ENCODE measurements at places on chromosomes 1 and 21.

DNA sequence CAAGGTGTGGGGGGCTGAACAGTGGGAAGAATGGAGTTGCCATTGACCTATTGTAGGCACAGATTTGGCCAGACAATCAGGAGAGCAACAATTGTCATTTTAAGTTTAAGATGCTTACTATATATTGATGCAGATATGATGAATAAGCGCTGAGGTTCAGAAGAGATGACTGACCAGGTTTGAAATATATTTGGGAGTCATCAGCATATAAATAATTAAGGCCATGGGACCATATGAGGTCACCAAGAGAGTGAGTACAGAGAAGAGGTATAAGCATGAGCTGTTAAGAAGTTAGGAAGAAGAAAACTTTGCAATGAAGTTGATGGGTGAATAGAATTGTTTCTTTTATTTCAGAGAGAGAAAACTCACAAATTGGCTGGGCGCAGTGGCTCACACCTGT is 4.5 kb upstream of the GADD45A start:
- DNase-seq = no peak

GRCh38 chr1:64755361-64755760 is 10.5 kb downstream of the RAVER2 start:
- no peak for DNase-seq

- DNase-seq = no peak
Observed at GRCh38 chr21:45737485-45738166, 94.1 kb downstream of the PCBP3 start.

DNA sequence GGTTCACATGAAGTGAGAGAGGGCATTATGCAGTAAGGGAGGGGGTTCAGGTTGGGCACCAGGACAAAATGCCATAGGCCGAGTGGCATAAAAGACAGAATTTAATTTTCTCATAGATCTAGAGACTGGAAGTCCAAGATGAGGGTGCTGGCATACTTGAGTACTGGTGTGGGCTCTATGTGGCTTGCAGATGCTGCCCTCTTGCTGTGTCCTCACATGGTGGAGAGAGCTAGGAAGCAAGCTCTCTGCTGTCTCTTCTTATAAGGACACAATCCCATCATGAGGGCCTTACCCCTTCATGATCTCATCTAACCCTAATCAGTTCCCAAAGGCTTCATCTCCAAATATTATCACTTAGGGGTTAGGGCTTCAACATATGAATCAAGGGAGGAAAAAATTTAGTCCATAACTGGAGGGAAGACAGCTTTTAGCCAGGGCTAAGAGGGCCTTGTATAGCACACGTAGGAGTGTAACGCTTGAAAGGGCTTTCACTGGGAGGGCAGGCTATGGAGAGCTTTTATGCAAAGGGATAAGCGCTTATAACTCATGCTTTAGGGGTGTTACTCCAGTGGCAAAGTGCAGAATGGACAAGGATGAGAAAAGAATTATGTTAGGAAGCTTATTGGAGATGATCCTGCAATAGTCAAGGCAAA is 64.5 kb downstream of the PLPPR5 start:
- DNase-seq = no peak

GRCh38 chr1:8956461-8957349 is 11.0 kb downstream of the CA6 start:
- DNase-seq = no peak

DNA sequence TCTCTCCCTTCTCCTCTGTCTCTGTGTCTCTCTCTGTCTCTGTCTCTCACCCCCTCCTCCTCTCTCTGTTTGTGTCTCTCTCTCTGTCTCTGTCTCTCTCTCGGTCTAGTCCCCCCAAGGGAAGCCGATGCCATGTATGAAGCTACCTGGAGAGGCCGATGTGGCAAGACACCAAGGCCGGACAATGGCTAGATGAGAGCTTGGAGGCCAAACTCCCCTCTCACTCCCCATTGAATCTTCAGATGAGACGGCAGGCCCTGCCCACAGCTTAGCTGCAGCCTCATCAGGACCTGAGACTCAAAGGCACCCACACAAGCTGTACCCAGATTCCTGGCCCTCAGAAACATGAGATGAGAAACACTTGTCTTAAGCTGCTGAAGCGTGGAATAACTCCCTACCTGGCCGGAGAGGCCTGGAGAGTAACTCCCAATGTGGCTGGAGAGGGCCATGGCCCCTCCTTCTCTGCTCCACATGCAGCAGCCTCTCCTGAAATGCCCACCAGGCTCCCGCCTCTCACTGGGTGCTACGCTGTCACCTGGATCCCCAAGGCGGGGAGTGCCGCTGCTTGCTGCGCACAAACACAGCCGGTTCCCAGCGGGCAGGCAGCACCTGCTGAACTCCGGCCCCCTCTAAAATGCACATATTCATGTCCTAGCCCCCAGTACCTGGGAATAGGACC is 7.8 kb upstream of the ACTRT2 start:
- DNase-seq = no peak

DNA sequence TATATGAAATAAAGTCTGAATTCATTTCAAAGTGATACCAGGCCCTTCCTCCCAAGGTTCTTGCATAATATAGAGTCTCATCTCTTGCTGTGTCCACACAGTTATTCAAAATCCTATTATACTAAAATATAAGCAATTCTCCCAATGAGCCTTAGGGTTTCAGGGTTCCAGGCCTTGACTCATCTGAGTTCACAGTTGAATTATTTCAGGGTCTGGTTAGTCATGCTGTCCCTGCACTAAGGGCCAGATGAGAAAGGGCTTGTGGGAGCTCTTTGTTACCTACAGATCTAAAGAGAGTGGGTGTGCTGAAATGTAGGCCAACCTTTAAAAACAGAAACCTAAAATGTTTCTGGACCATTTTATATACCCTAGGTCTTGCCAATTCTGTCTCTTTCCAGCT is 337.5 kb upstream of the LRRC7 start:
- DNase-seq = no peak

GRCh38 chr1:15736892-15737261 is 819 bp downstream of the SLC25A34 start:
- DNase-seq = no peak

- DNase-seq = no peak
Observed at GRCh38 chr1:89444791-89445190, 79.8 kb upstream of the LRRC8B start.

GRCh38 chr1:59549903-59550302 is 253.0 kb downstream of the FGGY start:
- no peak for DNase-seq

GRCh38 chr1:150106341-150106740 is 38.8 kb downstream of the VPS45 start:
- no peak for DNase-seq

- no peak for DNase-seq
Observed at GRCh38 chr1:25996966-25997827, 666 bp downstream of the PAFAH2 start.

DNA sequence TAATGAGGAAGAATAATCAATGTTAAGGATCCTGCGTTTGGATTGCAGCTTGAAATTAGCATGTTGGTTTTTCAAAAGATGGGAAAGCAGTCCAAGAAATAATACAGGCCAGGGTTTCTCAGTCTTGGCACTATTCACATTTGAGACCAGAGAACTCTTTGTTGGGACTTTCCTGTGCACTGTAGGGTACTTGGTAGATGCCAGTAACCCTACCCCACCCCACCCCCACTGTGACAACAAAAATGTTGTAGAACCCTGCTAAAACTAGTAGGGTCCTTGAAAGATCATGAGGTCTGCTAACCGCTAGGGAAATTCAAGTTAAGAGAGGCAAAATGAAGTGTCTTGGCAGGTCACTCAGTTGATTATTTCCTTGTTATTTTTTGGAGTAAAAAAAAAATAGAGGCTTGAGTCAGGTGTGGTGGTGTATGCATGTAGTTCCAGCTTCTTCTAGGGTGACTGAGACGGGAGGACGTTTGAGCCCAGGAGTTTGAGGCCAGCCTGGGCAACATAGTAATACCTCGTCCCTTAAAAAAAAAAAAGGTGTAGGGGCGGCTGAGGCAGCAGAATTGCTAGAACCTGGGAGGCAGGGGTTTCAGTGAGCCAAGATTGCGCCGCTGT is 53.3 kb downstream of the SPEN start:
- DNase-seq = no peak

DNA sequence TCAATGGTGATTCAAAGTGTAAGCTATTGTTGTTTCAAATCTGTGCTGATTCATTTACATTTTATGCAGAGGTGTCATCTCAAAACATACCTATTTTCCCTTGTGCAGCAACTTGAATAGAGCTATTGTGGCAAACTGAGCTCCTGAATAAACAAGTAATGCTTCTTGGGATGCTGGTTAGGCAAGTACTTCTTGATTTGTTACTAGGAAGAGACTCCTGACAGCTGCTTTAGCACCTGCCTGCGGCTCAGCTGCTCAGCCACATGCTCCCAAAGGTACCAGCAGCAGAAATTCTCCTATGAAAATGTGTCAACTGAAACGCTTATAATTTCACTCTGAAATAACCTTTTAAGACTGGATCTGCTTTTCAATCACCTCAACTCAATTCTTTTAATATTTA is 352.3 kb downstream of the RYR2 start:
- DNase-seq = no peak

DNA sequence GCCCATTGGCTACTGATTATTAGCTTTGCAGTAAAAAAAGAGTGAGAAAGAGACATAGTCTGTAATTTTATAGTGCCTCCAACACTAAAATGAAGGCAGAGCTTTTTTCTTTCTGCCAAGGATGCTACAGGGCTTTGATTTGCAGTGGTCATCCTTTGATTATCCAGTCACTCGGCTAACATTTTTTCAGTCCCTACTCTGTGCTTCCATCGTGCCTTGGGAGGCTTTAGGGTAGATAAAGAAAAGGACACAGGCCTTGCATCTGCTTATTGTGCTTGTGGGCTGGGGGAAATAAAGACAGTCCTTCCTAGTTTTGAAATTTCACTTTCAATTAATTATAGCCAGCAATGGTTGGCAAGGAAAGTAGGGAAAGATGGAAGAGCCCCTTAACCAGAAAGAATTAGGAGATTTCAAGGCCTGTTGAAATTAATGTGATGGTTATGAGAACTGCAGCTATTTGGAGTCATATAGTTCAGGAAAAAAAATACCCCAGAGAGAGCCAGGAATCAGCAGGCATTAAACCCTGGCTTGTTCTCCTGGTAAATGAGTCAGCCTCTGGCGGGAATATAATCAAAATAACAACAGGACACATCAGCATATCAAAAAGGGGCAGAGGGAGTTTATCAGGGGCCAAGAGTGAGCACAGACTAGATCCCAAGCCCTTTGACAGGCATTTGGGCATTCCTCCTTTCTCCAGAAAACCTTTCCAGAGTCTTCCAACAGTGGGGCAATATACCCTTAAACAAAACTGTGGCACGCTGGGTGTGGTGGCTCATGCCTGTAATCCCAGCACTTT is 27.4 kb downstream of the CACHD1 start:
- DNase-seq = no peak

DNA sequence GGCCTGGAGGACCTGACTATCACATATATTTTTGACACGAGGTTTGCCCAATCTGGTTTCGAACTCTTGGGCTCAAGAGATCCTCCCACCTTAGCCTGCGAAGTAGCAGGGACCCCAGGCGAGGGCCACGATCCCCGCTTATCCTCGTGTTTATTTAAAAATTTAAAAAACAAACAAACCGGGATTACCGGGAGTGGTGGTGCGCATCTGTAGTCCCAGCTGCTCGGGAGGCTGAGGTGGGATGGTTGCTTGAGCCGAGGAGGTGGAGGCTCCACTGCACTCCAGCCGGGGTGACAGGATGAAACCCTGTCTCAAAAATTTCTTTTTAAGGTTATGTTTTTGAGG is 452 bp upstream of the EXOSC10 start:
- no peak for DNase-seq

DNA sequence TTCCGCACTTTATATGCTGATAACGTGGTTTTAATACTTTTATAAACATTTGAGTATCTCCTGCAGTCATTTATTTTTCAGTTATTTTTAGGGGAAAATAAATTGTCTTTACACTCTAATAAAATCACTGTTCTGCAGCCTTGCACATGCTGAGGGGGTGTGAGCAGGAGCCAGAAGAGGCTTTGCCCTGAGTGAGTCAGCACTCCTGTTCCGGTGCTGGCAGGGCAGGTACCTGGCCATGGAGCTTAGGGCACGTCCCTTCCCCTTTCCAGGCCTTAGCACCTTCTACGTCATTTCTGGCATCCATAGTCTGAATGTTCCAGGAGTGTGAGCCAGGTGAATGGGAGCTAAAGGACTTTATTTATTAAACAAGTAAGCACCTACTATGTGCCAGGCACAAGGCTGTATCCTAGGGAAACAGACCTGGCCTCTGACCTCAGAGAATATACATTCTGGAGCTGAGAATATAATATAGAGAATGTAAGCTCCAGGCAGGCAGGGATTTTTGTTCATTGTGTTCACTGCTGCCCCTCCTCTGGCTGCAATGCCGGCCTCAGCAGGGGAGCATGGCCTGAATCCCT is 402.9 kb downstream of the PTPRU start:
- DNase-seq = no peak

GRCh38 chr1:59520194-59520593 is 223.3 kb downstream of the FGGY start:
- no peak for DNase-seq

DNA sequence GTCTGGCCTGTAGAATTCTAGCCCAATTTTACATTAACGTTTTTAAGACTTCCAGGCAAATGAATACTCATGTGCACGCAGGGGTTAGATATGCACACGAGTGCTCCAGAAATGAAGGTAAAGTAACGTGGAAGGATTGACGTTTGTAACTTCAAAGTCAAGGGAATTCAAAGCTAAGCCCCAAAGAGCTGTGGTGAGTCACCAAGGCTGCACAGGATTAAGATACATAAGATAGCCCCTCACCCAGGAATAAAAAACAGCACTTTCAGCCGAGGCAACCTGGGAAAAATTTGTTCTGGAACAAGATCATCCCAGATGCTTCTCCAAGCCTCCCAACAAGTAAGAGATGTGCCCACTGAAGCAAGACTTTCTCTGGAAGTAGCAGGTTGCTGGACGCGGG is 259.6 kb upstream of the PLXNA2 start:
- DNase-seq = no peak

GRCh38 chr21:42777757-42778344 is 101.5 kb downstream of the WDR4 start:
- no peak for DNase-seq

DNA sequence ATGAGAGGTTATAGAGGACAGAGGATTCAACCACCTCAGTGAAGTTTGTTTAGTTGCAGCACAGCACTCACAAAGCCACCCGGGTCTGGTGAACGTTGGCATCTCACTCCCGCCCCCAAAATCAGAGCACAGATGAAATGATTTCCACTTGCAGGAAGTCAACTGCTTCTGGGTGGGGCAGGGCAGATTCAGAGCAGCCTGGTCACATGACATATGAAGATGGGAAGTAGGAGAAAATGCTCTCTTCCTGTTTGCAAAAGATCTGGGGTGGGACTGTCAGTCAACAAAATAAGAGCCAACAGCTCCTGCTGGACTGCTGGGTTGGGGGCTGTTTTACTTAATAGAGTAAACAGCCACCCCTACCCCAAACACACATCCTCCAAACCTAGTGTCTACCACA is 43.2 kb downstream of the LRRC71 start:
- no peak for DNase-seq
